ENCODE measurements at places on chromosomes 6 and 20. TPM values are rescaled to one million over a fixed set of nuclear protein-coding genes. Genes with fewer than 3 reads are reported as not detected.

DNA sequence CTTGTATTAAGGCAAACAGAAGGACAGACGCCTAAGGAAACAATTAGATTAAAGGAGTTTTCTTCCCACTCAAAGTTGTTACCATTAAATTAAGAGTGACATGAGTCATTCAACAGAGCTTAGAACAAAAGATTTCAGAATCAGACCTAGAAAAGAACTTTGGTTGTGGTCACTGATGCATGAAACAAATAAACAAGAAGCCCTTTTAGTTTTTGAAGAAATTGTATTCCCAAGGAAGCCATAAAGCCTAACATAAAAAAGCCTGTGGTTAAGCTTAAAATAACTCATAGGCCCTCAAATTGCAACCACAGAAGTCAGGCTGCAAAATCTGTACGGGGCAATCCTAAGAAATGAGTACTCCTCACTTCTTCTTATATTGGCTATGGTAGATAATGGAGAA, 17.9 kb upstream of the TRIM26 start:
- DNase-seq, result no peak

GRCh38 chr6:159036673-159037072, 8.1 kb downstream of the TAGAP start:
- DNase-seq, result no peak

CYP21A2 gene
- 0.49 TPM for polyA plus RNA-seq

C20orf141 gene
- not detected for polyA plus RNA-seq

HLA-DMB gene
- 2.6 TPM for polyA plus RNA-seq

Measured in muscle of back (tissue), 13 donors.